ENCODE measurements at places on chromosomes 12 and 14. TPM values are rescaled to one million over a fixed set of nuclear protein-coding genes. Genes with fewer than 3 reads are reported as not detected.
A peak's percentile ranks its signal among the peaks of the same experiment; 100 is the strongest.

CARMIL3 gene
- total RNA-seq, result 0.05 TPM

LYZ gene
- total RNA-seq, result 24.7 TPM

PTGER2 gene
- 1.9 TPM for total RNA-seq

DCN gene
- total RNA-seq, result 110 TPM

AKAP6 gene
- 1.7 TPM for total RNA-seq

PTCSC3 gene
- not detected for total RNA-seq

CACNA1C gene
- 1.9 TPM for total RNA-seq

RNFT2 gene
- total RNA-seq, result 0.17 TPM

GRCh38 chr12:109329686-109330085 lies 18.0 kb upstream of the MYO1H start:
- no peaks in the 10 kb centered on the region for H3K4me1 ChIP-seq
- no peak overlapping the region for H3K27ac ChIP-seq
- no peak overlapping the region for H3K4me3 ChIP-seq
- no peaks in the 10 kb centered on the region for H3K27me3 ChIP-seq

DNA sequence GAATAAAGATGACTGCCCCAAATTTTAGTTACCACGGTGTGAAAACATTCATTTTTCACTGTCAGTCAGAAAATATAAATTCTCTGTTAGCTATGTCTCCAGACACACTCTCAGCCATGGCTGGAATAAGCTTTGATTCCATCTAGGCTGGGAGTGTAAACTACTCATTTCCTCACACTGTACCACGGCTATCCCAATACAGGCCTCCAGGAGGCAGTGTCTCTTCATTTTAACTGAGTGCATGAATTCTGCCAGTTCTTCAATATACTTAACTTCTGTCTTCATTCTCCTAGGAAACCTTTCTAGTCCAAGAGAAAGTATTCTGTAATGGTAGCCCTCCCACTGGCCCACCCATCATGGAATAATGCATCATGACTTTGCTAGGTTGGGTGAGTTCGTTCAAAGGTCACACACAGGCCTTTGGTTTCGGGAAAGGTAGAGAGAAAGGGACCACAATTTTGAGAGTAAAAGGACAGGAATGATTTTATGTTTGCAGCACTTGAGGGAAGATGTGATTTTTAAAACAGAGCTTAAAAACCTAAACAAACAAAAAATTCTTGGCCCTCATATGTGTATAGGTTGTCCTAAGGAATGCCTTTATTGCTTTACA lies 381.1 kb downstream of the SEC23A start:
- H3K27me3 ChIP-seq, result no peaks in the 10 kb centered on the region
- peak; percentile 55 for DNase-seq
- H3K27ac ChIP-seq, result no peak overlapping the region
- no peaks in the 10 kb centered on the region for H3K4me1 ChIP-seq

DNA sequence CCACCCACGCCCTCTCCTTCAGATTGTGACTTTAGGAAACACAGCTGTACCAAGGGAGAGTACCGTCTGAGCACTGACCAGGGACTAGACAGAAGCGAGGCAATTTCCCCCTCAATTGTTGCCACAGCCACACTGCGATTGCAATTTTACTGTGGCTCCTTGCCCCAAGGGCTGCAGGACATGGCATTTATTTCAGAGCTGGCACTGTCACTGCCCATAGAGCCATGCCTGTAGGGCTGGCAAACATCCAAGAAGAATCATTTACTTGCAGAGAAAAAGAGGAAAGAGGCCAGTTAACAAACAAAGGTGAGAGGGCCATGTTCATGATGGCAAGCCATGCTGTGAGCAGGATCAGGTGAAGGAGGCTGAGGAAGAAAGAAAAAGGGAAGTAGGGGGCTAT lies 129.6 kb downstream of the EMP1 start:
- H3K27me3 ChIP-seq, result no peaks in the 10 kb centered on the region

- no peak for DNase-seq
- H3K27me3 ChIP-seq, result no peaks in the 10 kb centered on the region
- H3K36me3 ChIP-seq, result no peaks in the 10 kb centered on the region
- H3K4me1 ChIP-seq, result peaks cover 15% of the 10 kb centered on the region
- H3K27ac ChIP-seq, result no peak overlapping the region
Observed at GRCh38 chr12:14846042-14846587, 2.8 kb upstream of the ART4 start.

- no peaks in the 10 kb centered on the region for H3K4me1 ChIP-seq
- H3K4me3 ChIP-seq, result no peak overlapping the region
- no peak overlapping the region for H3K27ac ChIP-seq
- H3K27me3 ChIP-seq, result peaks cover 2% of the 10 kb centered on the region
- no peak for DNase-seq
Observed at GRCh38 chr12:64997858-64998257, 123.2 kb downstream of the WIF1 start.

DNA sequence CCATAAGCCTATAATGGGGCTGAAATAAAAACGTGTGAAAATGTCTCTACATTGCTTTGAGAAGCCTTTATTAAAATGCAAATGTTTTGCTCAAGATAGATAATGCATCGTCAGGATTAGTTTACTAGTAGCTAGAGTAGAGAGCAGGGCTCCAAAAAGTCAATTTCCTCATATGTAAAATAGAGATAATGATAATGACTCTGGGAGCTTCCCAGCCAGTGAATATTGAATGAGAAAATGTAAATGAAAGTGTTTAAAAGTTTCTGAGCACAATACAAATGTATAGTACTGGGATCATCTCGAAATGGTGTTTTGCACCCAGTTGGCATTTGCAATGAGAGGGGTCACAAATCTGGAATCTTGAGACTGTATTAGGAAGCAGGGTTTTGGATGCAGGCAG lies 135.3 kb downstream of the OTOGL start:
- H3K27ac ChIP-seq, result no peak overlapping the region
- no peaks in the 10 kb centered on the region for H3K36me3 ChIP-seq

- peaks cover 19% of the 10 kb centered on the region for H3K36me3 ChIP-seq
- H3K4me1 ChIP-seq, result peaks cover 6% of the 10 kb centered on the region
- H3K27ac ChIP-seq, result no peak overlapping the region
- H3K27me3 ChIP-seq, result no peaks in the 10 kb centered on the region
Observed at GRCh38 chr12:27653661-27654060, 42.6 kb upstream of the REP15 start.

- H3K27me3 ChIP-seq, result no peaks in the 10 kb centered on the region
- H3K4me3 ChIP-seq, result no peak overlapping the region
- peak; percentile 56 for DNase-seq
- H3K4me1 ChIP-seq, result peaks cover 17% of the 10 kb centered on the region
- H3K27ac ChIP-seq, result no peak overlapping the region
Observed at GRCh38 chr12:51848841-51849735, 570 bp upstream of the FIGNL2 start.

GRCh38 chr12:89556976-89557375 lies 31.1 kb upstream of the POC1B start:
- H3K36me3 ChIP-seq, result no peaks in the 10 kb centered on the region
- H3K4me3 ChIP-seq, result no peak overlapping the region
- DNase-seq, result no peak
- H3K4me1 ChIP-seq, result no peaks in the 10 kb centered on the region
- no peak overlapping the region for H3K27ac ChIP-seq
- H3K27me3 ChIP-seq, result no peaks in the 10 kb centered on the region

GRCh38 chr14:101623685-101624444 lies 62.6 kb downstream of the DIO3 start:
- DNase-seq, result no peak
- no peak overlapping the region for H3K4me3 ChIP-seq
- H3K36me3 ChIP-seq, result no peaks in the 10 kb centered on the region
- no peaks in the 10 kb centered on the region for H3K4me1 ChIP-seq
- no peak overlapping the region for H3K27ac ChIP-seq
- H3K27me3 ChIP-seq, result no peaks in the 10 kb centered on the region

GRCh38 chr14:68473794-68474193 lies 319.1 kb downstream of the ZFP36L1 start:
- H3K4me1 ChIP-seq, result peaks cover 32% of the 10 kb centered on the region
- no peaks in the 10 kb centered on the region for H3K36me3 ChIP-seq
- H3K27ac ChIP-seq, result peak overlapping the region; percentile 15
- no peaks in the 10 kb centered on the region for H3K27me3 ChIP-seq

GRCh38 chr14:87334997-87335685 lies 657.8 kb downstream of the GALC start:
- H3K27me3 ChIP-seq, result no peaks in the 10 kb centered on the region
- H3K4me1 ChIP-seq, result no peaks in the 10 kb centered on the region
- no peak overlapping the region for H3K4me3 ChIP-seq
- no peak overlapping the region for H3K27ac ChIP-seq
- no peak for DNase-seq
- no peaks in the 10 kb centered on the region for H3K36me3 ChIP-seq

DNA sequence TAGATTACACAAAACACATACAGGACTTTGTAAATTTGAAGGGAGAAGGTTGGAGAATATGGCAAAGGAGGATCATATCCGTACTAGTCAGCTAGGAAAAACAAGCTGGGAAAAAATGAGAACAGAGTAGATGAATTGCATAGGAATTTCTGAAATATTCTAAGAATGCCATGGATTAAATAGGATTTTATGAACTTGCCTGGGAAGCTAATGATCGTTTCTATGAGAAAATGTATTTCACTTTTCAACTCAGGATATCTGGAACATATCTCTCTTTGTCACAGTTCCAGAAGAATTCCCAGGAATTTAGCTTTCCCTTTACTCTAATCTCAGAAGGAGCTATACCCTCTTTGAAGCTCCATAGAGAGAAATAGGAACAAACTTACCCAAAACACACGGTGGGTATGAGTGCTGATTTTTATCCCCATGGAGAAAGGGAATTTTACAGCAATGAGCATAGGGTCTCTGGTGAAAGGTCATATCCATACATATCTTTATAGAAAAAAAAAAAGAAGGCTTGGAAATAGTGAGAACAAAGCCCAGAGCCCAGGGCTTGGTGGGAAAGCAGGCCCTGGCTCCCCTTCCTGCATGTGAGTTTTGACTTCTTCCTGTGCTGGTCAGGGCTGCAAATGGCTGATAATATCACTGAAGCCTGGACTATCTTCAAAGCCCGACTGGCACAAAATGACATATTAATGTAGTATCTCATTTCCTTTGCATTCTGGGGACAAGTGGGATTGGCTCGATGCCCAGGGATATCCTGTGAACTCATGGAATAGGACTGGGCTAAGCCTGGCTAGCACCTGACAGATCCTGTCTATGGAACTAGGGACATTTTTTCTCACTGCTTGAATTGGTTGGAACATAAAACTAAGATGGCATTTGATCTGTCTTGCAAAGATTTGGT lies 136.3 kb downstream of the AEBP2 start:
- no peak overlapping the region for H3K27ac ChIP-seq
- H3K4me3 ChIP-seq, result no peak overlapping the region
- H3K4me1 ChIP-seq, result no peaks in the 10 kb centered on the region
- no peak for DNase-seq
- no peaks in the 10 kb centered on the region for H3K36me3 ChIP-seq

DNA sequence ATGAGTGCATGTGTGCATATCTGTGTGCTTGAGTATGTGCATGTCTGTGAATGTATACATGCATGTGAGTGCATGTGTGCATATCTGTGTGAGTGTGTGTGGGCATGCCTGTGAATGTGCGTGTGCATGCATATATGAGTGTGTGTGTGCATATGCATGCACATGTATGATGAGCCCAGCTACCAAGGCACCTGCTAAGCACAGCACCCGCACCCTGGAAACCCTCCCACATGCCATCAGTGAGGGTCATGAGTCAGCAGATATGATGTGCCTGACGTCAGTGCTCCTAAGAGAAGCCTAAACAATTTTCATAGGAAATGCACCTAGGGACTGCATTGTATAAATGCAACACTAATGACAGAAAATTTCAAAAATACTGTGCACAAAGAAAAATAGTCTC lies 151.1 kb downstream of the KIF26A start:
- no peak for DNase-seq
- H3K36me3 ChIP-seq, result no peaks in the 10 kb centered on the region
- peaks cover 13% of the 10 kb centered on the region for H3K4me1 ChIP-seq
- no peak overlapping the region for H3K27ac ChIP-seq
- no peaks in the 10 kb centered on the region for H3K27me3 ChIP-seq

DNA sequence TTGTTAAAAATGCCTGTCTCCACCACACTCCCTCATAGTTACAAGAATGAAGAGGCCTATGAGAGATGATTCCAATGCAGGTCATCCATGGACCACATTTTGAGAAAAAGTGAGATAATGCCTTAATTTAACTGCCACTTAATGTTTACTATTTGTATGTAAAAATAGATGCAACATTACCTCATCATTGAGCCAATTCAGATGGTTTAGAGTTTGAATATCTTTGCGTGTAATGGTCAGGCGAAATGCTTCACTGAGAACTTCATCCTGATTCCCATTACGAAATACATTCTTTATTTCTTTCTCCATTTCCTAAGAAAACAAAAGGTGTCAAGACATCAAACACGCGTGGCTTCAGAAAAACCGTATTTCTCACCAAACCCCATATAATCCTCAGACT lies 42.3 kb downstream of the SENP1 start:
- peaks cover 45% of the 10 kb centered on the region for H3K36me3 ChIP-seq
- H3K27me3 ChIP-seq, result no peaks in the 10 kb centered on the region
- no peak for DNase-seq
- no peaks in the 10 kb centered on the region for H3K4me1 ChIP-seq
- H3K4me3 ChIP-seq, result no peak overlapping the region

DNA sequence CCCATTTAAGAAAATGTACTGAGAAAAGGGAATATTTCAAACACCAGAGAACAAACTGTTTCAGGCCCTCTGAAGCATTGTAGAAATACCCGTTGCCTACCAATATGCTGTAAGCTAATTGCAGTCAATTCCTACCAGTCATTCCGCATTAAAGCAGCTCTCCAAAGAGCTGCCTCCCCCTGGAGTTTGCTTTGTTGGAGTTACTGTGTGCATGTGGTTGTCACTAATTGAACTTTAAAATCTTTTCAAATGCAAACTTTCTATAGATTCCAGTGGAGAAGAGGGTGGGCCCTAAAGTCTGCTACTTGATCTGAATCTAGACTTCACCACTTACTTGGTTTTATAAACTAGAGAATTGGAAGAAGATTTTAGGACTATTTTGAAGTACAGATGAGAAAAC lies 112.7 kb downstream of the PLXNC1 start:
- no peak overlapping the region for H3K27ac ChIP-seq
- H3K27me3 ChIP-seq, result no peaks in the 10 kb centered on the region
- no peaks in the 10 kb centered on the region for H3K4me1 ChIP-seq
- H3K4me3 ChIP-seq, result no peak overlapping the region
- H3K36me3 ChIP-seq, result no peaks in the 10 kb centered on the region
- DNase-seq, result no peak
